ENCODE measurements at places on chromosomes 16 and 17.

DNA sequence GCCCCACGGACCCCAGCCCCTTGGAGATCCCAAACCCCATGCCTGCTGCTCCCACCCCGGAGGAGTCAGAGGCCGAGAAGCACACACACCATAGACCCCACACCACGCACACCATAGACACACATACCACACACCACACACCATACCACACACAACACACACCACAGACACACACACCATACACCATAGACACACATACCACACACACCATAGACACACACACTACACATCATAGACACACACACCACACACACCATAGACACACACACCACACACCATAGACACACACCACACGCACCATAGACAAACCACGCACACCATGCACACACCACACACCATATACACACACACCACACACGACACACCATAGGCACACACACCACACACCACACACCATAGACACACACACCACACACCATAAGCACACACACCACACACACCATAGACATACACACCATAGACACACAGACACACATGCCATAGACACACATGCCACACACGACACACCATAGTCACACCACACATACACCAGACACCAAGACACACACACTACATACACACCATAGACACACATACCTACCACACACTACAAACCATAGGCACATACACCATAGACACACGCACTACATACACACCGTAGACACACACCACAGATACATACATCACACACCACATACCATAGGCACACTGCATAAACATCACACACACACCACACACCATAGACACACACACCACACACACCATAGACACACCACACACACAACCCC is 11.3 kb downstream of the TBC1D16 start:
- no peak for DNase-seq

- no peak for DNase-seq
Observed at GRCh38 chr17:78127888-78128550, 536 bp downstream of the TMC6 start.

GRCh38 chr17:61179380-61179806 is 220.2 kb upstream of the TBX2 start:
- no peak for DNase-seq

- no peak for DNase-seq
Observed at GRCh38 chr17:71933306-71933705, 187.5 kb upstream of the SOX9 start.

DNA sequence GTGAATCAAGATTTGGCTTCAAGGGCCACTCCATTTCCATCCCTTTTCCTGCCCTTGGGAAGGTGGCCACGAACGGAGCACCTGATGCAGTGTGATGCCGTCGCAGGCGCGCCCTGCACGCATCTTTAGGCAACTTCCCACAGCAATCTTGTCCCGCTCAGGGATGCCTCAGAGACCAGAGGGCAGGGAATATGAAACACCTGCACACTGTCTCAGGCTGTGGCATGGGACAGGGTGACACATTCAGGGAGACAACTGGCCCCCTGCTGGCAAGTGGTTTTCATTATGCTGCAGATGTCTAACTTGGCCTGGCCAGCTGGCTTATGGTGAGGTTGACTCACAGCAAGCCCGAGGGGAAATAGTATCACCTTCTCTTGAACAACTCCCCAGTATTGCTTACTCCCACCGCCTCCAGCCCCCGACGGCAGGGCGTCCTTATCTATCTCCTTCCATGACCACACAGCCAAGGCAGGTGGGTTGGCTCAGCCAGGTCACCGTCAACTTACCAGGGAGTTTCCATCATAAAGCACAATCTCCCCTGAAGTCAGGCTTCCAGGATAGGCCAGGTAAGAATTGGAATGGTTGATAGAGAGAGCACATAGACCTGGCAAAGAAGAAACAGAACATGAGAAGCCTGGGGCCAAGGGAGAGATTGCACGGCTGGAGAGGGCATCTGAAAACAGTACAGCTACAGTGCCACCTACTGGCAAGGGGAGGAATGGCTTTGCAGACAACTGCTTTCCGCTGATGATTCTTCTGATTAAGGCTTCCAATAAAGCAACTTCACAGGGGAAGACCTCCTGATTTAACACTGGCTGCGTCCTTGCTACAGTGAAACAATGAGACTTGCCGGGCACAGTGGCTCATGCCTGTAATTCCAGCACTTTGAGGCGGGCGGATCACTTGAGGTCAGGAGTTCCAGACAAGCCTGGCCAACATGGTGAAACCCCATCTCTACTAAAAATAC is 21.1 kb downstream of the WIPI1 start:
- DNase-seq, result peak; percentile 77

DNA sequence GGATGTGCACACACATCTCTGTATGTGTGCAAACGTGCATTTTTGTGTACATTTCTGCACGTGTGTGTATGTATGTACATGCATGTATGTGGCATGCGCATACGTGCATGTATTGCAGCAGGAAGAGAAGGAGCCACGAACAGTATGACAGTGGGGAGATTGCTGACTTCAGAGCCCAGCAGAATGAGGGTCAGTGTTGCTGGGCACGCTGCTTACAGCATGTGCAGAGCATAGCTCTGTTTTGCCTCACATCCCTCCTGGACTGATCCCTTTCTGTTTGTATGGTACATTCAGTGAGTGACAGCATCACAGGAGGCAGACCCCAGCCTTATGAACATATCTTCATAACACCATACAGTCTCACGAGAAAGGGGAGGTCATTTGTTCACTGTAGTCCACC is 934.0 kb upstream of the EEF2KMT start:
- no peak for DNase-seq

DNA sequence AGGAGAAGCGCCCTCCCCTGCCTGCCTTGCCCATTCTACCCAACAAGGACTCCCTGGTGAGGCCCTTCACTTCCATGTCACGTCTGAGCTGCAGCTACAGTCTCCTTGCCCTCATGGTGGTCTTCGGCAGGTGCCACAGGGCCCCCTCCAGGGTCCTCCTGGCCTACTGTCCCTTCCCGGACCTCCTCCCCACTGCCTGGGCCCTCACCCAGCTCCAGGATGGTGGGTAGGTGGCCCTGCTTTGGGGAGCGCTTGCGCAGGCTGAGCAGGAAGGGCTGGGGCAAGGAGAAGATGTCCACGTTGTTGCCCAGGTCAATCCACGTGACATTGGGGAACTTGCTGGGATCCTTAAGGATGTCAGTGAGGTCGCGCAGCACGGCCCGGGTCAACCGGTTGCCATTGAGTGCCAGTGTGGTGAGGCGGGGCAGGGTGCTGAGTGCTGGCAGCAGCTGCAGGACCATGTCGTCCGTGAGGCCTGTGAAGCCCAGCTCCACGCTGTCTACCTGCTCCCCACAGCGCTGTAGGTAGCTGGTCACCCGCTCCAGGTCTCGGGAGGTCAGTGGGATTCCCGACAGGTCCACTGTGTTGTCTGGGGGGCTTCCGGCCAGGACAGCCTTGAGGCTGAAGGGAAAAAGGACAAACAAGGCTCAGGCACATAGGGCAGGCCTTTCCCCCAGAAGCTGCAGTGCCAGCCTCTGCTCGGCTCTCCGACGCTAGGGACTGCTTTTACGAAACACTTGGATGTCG is 28.3 kb downstream of the TRPV2 start:
- DNase-seq, result no peak

GRCh38 chr16:66134875-66135274 is 231.6 kb upstream of the CDH5 start:
- no peak for DNase-seq

- DNase-seq, result no peak
Observed at GRCh38 chr17:17492085-17492484, 4.1 kb downstream of the RASD1 start.

DNA sequence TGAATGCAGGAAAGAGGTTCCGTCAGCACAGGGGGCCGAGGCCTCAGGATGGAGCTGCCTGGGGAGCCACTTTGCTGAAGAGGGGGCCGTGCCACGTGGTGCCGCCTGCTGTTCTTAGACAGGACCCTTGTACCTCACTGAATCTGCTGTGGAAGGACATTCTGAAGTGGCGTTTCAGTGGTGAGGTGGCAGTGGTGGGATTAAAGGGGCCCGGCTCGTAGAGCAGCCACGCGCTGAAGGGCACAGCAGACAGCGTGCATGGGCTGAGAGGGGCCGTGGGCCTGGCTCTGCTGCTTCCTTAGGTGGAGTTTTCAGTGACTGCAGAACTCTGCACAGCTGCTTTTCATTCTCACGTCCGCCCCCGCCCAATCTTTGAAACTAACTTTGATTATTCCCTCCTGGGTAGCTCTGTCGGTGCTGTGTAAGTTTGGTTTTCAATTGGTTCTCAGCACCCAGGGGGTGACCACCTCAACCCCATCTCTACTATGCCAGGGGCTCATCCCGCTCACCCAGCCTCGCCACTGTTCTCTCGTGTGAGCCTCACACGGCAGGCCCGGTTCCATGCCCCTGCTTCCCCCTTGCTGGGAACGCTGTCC is 70.3 kb downstream of the SEC14L1 start:
- DNase-seq, result no peak

DNA sequence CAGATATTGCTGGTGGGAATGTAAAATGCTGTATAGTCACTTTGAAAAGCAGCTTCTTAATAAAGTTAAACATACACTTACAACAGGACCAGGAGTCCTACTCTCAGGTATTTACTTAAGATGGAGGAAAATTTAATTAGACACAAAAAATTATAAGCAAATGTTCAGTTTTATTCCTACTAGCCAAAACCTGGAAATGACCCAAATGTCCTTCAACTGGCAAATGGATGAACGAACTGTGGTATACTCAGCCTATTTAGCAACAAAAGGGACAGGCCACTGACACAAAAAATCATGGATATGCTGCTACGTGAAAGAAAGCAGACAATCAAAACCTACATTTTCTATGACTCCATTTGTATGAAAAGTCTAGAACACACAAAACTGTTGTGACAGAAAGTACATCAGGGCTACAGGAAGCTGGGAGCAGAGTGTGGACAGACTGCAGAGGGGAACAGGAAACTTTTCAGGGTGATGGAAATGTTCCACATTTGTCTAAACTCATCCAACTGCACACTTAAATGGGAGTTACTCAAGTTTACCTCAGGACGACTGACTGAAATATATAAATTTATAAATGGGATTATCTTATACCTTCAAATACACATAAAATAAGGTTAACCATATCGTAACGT is 49.3 kb upstream of the MNT start:
- no peak for DNase-seq

GRCh38 chr17:75265614-75266315 is 4.1 kb downstream of the MRPS7 start:
- no peak for DNase-seq

DNA sequence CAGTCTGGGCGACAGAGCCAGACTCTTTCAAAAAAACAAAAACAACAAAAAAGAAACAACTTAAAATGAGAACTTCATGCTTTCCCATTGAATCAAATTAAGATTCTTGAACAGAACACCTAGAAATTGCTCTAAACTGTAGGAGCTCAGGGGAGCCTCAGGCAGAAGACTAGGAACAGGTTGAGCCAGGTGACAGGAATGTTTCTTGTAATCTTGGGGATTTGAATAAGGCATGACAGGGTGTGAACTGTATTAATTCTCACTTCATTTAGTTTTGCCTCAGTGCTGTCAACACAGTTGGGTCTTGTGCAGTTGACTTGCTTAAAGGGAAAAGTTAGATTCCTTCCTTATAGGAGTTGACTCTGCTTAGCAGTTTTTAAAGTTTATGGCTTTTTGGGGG is 27.8 kb downstream of the SOCS7 start:
- DNase-seq, result no peak

DNA sequence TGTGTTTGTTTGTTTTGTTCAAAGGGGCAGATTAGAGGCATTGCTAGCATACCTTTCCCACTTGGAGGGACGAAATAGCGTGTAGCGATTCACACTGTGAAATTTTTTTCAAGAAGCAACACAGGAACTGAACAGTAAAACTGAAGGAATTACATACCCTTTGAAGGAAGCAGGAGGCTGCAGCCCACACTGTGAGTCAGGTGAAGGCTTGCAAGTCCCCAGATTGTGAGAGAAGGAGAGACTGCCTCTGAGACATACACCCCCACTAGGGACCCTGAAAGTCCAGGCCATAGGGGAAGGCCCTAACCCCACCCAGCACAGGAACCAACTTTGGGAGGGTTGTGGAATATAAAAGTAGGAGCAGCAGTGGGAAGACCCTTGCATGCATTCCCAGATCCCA is 69.6 kb upstream of the HS3ST3A1 start:
- no peak for DNase-seq

GRCh38 chr16:17303101-17303500 is 167.7 kb downstream of the XYLT1 start:
- DNase-seq, result no peak

- DNase-seq, result no peak
Observed at GRCh38 chr16:64489449-64489848, 632.4 kb downstream of the CDH11 start.

- DNase-seq, result no peak
Observed at GRCh38 chr17:77508047-77508715, 367.4 kb downstream of the SEC14L1 start.

GRCh38 chr16:12099451-12100123 is 123.1 kb downstream of the SNX29 start:
- DNase-seq, result no peak

GRCh38 chr16:28167730-28168129 is 44.0 kb downstream of the XPO6 start:
- DNase-seq, result no peak

DNA sequence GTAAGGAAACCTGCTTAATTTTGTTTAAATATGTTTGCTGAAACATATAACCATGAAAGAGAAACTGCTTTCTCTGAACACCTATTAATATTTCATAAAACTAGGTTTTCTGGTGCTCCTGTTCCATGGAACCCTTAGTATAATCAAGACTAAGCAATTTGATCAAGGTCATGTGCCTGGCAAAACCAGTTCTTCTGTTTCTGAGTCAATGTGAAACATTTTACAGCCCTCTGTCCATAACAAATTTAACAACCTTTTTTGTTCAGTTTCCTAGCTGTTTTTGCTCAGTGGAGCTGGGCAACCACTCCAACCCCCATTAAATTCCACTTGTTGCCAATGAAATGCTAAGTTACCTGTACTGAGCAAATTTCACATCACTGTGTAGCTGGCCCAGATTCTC is 344.0 kb downstream of the CA10 start:
- DNase-seq, result no peak

DNA sequence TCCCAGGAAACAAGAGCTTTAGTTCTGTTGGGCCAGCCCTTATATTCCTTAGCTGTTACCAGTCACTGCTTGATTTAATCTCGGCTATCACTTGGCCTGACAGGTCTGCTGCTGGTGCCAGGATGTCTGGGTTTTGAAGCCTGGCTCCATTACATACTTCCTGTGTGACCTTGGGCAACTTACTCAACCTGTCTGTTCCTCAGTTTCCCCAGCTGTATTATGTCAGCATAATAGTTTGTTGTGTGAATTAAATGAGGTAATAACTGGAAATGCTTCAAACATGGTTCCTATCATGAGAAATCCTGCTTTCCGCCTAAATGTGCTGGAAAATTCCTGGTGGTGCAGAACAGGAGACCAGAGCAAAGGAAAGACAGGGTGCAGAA is 50.6 kb upstream of the STH start:
- DNase-seq, result no peak

GRCh38 chr16:84071121-84071520 is 28.5 kb upstream of the SLC38A8 start:
- no peak for DNase-seq

- no peak for DNase-seq
Observed at GRCh38 chr16:87123356-87124001, 193.7 kb downstream of the C16orf95 start.
